ENCODE measurements at places on chromosomes 13 and 19.
A peak's percentile ranks its signal among the peaks of the same experiment; 100 is the strongest.

DNA sequence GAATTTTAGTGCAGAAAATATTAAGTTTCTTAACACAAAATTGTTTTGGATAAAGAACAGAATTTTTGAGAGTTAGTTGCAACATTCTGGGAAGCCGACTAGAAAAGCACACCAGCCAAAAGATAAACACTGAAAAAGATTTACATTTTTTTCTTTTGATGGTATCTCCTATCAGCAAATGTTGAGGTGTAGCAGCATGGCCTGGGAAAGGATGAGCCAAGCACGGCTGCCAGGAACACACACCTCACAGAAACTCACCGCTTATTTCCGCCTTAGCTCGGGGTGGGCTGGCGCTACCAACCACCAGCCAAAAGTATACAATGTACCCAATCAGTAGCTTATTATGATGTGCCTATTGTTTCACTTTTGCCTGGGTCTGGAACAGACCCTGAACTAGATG lies 134.7 kb downstream of the MIPEP start:
- DNase-seq = no peak

DNA sequence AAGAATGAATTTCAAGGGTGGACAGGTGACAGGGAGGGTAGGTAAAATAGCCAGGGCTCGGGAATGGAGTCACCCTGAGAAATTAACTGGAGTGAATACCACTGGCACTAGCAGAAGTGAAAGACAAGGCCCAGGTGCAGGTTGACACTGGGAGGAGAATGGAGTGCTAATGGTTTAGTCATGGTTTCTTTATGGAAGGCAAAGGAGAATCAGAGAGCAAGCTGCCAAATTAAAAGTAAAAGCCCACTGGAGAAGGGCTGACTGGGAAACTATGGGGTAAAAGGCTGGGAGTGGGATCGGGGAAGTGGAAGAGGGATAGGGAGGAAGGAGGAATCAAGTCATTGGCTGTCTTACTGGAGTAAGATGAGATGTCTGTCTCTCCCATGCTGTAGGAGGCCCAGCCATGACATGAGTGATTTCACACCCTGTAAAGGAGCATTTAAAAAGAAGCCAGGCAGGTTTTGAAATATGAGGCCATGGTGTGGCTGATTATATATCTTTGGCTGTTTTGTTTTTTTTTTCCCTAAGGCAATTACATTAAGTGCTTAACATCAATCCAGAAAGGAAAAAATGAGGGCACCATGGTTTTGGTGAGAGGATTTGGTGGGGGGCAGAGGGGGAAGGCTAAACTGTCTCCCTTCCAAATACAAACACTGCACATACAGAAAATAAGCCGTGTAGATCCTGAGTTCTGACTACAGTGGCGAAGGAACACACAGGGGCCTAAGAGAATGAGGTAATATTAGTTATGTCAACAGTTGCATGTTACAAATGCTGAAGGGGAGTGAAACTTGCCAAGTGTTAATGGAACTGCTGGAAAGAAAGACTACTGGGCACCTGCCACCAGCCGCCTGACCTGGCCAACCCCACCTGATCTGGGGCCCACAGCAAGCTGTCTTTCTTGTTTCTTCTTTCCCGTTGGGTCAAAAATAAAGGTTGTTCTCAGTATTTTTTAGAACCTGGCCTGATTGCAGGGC lies 183.5 kb upstream of the TSC22D1 start:
- no peak for DNase-seq

- no peak for DNase-seq
Measured at GRCh38 chr19:2235381-2236063, 607 bp downstream of the PLEKHJ1 start.

DNA sequence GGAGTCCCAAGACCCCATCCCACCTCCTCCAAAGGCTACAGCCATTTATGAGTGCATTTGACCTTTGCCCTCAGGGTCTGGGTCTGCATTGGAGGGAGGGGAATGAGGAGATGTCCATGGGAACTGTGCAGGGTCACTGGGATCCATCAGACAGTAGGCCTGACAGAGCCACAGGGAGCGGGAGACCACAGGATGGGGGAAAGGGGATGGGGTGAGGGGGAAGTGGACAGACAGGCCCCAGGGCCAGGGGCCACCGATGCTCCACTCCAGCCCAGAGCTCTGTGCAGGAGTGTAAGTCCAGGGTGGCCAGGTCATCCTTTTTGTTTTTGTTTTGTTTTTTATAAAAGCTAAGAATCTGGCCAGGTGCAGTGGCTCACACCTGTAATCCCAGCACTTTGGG lies 82.5 kb downstream of the CHST8 start:
- DNase-seq = no peak

DNA sequence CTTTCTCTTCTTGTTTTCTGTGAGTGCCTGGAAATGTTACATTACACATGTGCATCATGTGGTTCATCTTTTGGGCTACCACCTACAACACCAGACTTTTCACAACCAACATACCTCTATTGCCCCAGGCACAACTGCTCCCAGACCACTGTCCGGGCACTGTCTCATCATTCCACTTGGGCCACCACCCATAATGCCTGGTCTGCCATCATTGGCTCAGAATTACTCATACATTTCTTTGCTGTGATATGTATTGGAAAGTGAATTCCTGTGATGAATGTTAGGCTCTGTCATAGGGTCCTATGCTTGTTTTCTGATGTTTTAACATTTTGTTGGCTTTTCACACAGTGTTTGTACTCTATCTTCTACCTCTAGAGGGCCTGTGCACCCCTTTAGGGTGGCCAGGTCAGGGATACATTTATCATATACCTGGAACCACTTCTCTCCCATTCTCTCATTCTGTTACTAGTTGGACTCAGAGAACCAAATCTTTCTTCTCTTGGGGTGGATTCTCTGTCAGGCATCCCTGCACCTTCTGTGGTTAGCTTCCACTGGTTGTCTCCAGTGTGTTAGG lies 172.8 kb downstream of the NHLRC3 start:
- DNase-seq = no peak

- no peak for DNase-seq
Measured at GRCh38 chr19:44851427-44851826, 5.3 kb downstream of the NECTIN2 start.

DNA sequence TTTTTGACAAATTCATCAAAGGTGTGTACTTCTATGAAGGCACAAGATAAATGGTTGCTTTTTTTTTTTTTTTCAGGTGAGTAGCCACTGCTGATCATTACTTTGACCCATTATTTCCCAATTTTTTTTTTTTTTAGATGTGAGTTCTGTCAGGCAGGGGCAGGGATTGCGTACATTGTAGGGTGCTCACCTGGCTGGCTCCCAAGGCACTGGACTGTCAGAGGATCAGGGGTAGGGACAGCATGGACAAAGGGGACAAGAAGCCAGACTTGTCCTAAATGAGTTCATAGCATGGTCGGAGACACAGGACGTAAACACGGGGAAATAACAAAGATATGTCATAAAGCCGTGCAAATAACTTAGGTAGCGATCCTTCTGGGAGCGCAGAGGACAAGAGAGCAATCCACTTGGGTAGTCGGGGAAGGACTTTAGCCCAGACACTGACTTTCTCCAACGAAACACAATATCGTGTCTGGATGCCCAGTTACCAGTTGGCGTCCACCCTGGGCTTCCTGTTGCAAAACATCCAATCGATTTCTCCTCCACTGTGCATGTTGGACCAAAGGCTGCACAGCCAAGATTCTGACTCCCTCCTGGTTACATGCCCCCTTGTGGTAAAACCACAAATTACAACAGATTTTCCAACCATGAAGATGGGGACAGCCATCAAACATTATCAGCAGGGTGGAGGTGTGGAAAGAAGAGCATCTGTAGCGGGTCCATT lies 27.5 kb upstream of the KATNAL1 start:
- DNase-seq = no peak

DNA sequence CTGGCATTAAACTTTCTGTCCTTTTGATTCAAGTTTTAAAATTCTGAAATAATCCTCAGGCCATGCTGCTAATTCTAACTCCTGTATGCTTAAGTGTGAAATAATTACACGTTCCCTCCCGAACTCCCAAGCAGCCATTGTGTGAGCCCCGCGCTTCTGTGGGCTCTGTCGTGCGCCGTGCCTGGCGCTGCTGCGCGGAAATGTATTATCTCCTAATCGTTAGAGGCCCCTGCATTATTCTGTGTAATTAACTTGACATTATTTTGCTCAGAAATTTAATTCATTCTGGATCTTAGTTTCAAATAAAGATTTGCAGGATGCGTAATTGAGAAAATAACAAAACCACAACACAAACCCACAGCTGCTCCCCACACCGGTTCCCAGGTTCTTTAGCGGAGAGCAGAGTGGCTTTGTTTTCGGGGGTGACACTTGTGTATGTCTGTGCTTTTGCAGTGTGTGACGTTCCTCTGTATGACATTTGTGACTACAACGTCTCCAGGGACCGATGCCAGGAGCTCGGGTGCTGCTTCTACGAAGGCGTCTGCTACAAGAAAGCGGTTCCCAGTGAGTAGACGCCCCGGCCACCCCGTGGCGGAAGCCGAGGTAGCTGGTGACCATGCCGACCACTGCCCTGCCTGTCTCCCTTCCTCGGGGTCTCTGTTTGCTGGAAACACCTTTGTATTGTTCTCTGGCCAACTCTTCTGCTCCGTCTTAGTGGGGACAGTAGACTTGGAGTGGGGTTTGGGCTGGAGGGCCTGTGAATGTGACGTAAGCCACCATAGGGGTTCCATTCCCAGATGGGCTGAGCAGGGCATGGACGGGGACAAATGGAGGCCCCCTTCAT lies 7.5 kb downstream of the TEX29 start:
- DNase-seq = no peak

- DNase-seq = no peak
Measured at GRCh38 chr19:21094347-21095025, 12.5 kb downstream of the ZNF714 start.

GRCh38 chr19:18704971-18705370 lies 21.5 kb downstream of the CRTC1 start:
- no peak for DNase-seq

DNA sequence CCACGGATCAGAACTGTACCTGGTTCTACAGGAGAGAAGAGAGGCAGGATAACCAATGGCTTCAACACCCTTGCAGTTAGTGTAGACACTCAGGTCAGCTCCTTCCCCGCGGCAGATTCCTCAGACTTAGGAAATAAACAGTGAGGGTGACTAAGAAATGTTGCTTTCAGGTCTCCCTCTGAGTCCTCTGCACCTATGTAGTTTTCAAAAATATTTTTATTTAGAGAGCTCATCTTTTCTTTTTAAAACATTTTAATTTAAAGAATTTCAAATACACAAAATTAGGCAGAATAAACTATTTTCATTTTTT lies 195.2 kb downstream of the KLF12 start:
- DNase-seq = no peak

DNA sequence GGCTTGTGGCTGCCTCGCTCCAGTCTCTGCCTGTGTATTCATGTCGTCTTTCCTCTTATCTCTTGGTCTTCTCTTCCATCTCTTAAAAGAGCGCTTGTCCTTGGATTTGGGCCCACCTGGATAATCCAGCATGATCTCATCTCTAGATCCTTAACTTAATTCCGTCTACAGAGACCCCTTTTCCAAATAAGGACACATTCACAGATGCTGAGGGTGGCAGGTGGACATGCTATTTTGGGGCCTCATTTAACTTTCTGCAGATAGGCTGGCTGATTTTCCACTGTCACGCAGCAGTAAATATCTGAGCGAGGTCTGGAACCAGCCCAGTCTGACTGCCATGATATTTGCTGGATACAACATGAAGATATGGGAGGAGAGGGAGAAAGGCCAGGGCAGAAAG lies 41.5 kb upstream of the TSHZ3 start:
- no peak for DNase-seq

DNA sequence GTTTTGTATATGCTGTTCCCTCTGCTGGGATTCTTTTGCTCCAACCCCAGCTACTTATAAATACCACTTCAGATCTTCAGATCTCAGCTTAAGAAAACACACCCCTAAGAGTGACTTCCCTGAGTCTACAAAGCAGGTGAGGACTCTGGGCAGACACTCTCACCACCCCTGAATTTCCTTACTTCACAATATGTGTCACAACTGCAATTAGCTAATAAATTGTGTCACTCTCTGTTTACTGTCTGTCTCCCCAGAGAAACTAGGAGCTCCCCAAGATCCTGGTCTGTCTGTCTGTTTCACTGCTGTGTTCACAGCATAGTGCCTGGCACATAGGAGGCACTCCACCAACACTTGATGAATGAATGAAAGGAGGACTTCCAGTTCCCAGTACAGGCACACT lies 14.4 kb downstream of the CEBPA start:
- DNase-seq = no peak

- DNase-seq = no peak
Measured at GRCh38 chr13:96426167-96426566, 336.3 kb downstream of the HS6ST3 start.

DNA sequence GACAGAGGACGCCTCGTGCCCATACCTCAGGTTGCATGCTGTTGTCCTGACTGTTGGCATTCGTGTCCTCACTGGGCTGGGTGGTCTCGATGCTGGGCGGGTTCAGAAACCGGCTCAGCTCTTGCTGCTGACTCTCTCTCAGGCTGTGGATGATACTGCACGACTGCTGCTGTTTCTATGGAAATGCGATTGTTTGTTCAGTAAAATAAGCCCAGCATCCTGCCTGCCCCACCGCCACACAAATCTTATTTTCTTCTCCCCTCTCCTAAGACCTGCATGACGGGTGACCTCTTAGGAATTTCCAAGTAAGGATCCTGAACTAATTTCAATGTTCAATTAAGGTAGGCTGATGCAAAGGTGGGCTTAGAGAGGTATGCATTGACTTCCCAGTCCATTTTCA lies 356.5 kb downstream of the NALCN start:
- DNase-seq = no peak

GRCh38 chr19:37979547-37980082 lies 72.6 kb downstream of the SIPA1L3 start:
- DNase-seq = no peak

- no peak for DNase-seq
Measured at GRCh38 chr13:40580566-40581276, 85.7 kb downstream of the FOXO1 start.

DNA sequence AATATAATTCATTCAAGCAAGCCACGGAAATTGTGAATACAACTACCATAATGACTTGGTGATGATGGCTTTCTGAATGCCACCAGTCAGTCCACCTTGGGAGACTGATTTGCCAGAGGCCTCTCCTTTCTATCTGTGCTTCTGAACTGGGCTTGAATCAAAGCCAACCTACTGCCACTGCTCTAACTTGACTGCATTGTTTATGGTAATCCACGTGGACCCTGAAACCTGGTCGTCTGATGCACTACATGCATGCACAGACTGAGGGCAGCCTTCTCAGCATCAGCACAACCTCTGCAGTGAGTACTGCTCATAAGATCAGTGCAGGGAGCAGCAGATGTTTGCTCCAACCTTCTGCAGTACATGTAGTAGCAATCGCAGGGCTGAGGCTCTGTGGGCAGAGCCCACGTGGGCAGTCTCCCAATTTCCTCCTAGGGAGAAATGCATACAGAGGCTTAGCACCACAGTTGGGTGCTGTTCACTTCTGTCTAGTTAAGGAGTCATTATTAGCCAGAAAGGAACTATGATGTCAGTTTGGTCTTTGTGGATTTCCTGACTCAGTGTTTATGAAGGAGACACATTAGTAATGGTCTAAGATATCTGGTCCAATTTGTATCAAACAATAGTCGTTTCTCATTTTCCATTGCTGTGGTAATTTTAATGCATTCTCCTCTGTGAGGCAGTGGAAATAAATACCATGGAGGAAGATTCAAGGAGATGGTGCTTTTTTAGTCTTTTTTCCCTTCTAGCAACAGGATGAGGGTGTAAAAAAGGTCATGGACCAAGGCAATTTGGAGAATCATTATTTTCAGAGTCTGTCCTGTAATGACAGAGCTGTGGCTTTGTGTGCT lies 82.5 kb downstream of the AKAP11 start:
- peak; percentile 28 for DNase-seq

- DNase-seq = no peak
Measured at GRCh38 chr13:113798200-113798811, 39.3 kb downstream of the TMEM255B start.

GRCh38 chr13:75368167-75368566 lies 113.8 kb downstream of the TBC1D4 start:
- DNase-seq = peak; percentile 75

- no peak for DNase-seq
Measured at GRCh38 chr13:110572778-110573118, 11.2 kb upstream of the RAB20 start.
